ENCODE measurements at places on chromosomes 2 and 18.

- DNase-seq: peak; percentile 52
These were observed 9.4 kb upstream of the CRYBA2 start for GRCh38 chr2:219002395-219003266.

- DNase-seq: no peak
These were observed 5.5 kb downstream of the RPE start for GRCh38 chr2:210007895-210008294.

GRCh38 chr2:133253793-133254192 lies 314.5 kb downstream of the NCKAP5 start:
- no peak for DNase-seq

DNA sequence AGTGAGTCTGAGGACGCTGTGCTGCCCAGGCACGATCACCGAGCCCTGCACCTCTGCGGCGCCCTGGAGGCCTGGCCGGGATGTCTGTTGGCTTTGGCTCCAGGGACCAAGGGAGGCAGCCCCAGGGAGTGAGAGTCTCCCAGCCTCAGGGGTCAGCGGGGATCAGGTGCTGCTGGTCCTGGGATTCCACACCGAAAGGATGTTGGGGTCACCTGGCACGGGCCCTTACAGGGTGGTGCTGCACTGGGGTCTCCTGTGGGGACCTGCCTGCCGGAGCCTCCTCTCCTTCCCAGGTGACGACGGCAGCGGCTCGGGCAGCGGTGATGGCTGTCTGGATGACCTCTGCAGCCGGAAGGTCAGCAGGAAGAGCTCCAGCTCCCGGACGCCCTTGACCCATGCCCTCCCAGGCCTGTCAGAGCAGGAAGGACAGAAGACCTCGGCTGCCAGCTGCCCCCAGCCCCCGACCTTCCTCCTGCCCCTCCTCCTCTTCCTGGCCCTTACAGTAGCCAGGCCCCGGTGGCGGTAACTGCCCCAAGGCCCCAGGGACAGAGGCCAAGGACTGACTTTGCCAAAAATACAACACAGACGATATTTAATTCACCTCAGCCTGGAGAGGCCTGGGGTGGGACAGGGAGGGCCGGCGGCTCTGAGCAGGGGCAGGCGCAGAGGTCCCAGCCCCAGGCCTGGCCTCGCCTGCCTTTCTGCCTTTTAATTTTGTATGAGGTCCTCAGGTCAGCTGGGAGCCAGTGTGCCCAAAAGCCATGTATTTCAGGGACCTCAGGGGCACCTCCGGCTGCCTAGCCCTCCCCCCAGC lies 30.5 kb downstream of the GPC1 start:
- no peak for DNase-seq

DNA sequence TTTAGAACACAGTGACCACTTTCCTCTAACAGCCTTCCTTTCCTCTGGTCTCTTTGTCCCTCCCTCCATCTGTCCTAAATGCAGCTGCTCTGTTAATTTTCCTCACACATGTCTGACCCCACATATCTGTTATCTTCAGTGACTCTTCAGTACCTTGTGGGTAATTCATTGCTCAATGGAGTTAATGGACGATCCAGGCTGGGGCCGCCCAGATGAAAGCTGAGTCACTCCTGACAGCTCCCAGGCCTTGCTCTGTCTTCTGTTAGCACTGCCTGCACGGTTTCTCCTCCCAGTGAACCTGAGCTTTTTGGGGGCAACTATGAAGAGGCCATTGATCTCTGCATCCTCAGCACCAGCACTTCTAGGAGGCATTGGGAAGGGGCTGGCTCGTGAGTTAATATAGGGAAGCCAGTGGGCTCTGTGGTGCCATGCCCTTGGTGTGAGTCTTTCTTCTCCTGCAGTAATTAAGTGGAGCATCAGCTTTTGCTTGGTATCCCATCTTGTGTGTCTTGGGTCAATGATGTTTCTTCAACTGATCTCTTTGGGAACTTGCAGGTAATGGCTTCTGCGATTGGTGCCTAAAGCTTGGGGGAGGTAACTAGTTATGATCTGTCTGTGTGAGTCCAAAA lies 67.3 kb downstream of the SNORC start:
- DNase-seq: no peak

- no peak for DNase-seq
These were observed 93.1 kb downstream of the LRP1B start for GRCh38 chr2:142037744-142038143.

DNA sequence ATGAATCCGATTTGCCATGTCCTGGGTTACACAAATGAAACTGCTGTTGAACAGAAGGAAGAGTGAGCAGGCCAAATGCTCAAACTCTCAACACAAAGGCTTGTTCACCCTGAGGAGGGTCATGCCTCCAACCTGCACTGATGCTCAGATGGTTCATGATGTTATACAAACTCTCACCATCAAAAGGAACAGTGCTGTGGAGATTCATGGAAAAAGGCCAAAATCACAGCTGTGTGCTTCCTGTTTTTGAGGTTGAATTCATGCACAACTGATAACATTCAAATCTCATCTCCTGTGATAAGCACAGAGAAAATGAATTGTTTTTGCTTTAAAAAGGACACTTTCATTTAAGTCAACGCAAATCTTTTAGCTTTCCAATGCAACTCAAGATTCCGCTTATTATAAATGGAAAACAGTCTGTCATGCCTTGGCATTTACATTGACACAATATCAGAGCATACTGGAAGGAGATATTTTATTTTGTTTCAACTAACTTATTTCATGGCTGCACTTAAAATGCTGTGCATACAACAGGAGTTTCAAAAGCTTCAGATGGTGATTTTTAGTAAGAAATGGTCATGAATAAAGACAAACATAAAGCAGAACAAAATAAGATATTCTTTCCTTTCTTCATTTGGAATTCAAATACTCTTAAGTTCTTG lies 22.2 kb upstream of the TTN start:
- DNase-seq: no peak

GRCh38 chr18:66280470-66280869 lies 323.4 kb downstream of the CDH19 start:
- DNase-seq: no peak

- DNase-seq: no peak
These were observed 110.8 kb downstream of the GBX2 start for GRCh38 chr2:236057375-236057774.

- no peak for DNase-seq
These were observed 62.3 kb downstream of the SOWAHC start for GRCh38 chr2:109676346-109676902.

DNA sequence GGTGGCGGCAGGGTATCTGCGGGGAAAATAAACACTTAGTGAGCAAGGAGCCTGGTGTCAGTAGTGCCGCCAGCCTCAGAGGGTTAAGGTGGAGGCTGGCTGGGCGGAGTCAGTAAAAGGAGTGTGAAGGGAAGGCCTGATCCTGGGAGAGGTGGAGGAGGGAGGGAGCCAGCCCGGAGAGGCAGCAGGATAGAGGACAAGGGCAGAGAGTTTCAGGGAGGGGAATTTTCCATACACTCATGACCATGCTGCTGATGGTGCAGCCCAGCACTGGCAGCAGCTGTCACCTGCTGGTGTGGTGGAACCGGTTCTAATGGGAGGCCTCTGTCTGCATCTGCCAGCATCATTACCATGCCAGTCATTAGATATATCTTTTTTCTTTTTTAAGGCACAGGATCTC lies 2.0 kb upstream of the TEX44 start:
- DNase-seq: no peak

DNA sequence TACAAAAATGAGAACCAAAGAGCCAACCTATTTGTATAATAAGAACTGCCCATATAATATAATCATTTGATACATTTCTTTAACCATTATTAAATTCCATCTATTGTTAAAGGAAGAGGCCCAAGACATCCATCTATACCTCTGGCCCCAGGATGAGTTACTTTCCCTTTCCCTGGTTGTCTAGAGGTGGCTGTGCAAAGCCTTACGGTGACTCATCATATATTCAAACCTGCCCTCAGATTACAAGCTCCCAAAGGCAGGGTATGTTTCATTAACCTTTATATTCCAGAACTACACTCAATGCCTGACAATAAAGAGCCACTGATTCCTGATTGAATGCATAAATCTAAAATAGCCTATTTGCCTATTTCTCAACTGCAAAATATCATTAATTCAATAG lies 105.8 kb upstream of the PID1 start:
- no peak for DNase-seq

DNA sequence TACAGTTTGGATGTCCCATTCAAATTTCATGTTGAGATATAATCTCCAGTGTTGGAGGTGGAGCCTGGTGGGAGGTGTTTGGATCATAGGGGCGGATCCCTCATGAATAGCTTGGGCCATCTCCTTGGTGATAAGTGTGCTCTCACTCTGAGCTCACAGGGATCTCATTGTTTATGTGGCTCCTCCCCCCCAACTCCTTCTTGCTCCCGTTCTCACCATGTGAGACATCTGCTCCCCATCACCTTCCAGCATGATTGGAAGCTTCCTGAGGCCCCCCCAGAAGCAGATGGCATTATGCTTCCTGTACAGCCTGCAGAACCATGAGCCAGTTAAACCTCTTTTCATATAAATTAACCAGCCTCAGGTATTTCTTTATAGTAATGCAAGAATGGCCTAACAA lies 3.0 kb upstream of the INPP1 start:
- DNase-seq: no peak

GRCh38 chr2:209519906-209520305 lies 96.1 kb downstream of the MAP2 start:
- no peak for DNase-seq

GRCh38 chr2:27143285-27143684 lies 4.1 kb upstream of the PRR30 start:
- no peak for DNase-seq

DNA sequence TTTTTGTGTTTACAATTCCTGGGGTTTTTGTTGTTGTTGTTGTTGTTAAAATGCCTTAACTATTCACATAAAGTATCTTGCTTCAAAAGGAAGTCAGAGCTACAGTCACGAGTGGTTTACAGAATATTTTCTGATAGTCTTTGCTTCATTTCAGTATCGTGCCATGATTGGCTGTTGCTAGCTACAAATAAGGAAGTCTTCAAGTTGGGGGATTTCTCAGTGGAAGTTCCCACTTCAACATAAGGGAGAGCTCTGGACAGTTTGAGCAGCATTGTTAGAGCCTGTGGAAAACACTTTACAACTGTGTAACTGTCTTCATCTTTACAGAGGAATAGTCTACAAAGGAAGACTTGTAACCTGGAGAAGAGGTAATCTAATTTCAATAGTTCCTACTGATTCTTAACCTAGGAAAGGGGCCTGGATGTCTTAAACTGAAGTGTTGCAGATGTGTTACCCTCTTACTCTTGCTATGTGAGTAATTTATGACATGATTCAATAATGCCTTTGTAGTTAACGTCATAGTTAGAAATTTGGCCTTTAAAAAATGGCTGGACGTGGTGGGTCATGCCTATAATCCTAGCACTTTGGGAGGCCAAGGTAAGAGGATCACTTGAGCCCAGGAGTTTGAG lies 23.4 kb upstream of the TANK start:
- peak; percentile 27 for DNase-seq

DNA sequence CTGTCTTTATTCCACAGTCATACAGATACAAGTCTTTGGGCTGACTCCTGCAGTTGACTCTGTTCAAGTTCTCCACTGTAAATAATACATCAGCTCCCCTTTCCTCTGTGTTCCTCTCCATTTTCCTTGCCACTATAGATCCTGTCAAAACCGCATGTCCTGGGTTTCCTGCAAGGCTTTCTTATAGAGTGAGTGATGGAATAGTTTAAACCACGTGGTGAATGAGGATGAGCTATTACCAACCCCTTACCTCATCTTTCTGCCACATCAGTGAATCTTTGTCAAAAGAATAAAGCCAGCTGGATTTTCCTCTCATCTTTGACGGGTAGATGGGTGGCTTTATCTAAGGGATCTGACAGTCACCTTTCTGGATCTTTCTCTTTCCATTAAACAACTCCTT lies 3.9 kb upstream of the GALNT14 start:
- no peak for DNase-seq

DNA sequence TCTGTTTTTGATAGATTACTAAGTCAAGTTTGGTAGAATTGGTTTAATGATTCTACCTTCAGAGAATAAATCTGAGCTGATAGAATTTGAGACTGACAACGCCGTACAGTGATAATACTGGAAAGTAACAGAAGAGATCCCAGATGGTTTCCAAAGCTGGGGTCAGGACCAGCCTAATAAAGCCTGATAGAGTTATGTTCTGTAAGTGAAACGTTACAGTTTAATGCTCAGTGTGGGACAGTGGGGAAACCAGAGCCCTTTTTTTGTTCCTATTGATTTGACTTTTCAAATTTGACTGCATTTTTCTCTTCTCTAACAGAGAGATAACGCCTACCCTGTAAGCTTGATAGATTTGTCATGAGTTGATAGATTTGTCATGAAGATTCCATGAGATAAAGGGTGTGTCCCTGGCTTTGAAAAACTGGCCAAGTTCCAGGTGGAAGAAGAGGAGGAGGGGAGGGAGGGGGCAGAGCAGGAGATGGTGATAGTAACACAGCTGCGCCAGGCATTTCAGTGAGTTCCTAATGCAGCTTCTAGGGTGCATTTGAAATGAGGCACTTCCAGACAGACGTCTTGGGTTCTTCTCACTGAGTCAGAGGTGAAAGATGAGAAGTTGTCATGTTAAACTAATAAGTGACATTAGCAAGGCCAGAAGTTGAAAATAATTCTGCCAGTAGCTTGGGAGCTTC lies 65.1 kb downstream of the CERS6 start:
- DNase-seq: no peak

DNA sequence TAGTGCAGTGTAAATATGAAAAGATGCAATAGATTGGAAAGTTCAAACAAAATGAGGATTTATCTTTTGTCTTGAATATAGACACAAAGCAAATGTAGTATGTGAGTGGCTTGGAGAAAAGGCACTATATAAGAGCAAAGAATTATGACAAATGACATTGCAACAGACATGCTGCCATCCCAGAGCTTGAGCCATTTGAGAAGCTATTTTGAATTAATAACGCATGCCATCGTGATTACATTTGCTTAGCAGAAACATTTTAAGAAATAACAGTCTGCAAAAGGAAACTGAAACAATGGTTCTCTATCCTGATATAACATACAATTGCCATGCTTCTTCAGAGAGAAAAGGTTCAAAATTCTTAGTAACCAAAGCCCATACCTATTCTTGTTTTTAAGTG lies 677.1 kb downstream of the ZEB2 start:
- DNase-seq: no peak

DNA sequence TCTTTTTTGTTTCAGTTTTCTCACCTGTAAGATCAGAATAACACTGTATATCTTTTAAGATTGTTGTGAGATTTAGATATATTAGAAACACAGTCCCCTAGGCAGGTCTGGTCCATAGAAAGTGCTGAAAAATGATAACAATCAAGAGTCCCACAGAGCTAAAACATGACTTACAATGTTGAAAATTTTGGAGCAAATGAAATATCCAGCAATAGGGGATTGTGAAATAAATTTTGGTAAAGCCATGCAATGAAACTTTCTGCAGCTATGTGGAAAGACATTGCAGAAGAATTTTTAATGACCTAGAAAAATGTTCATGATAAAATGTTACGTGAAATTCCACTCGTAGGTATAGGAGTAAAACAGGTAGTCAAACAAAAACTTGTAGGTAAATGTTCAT lies 127.6 kb upstream of the SERPINE2 start:
- no peak for DNase-seq

DNA sequence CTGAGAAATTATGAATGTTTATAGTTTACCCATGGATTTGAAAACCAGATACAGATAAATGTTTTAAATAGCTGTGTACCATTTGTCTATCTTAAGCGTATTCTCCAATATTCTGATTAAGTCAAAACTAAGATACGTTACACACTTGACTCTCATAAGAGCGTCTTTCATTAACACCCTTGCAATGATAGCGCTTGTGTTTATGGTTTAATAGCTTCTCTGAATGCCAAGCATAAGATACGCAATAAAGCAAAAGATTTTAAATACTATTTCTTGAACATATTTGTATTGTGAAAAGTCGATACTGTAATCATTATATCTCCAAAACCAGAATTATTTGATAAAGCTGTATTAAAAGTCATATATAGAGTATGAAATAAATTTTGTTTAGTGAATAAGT lies 3.0 kb downstream of the CALCRL start:
- no peak for DNase-seq

All from T-helper 9 cell (primary cell).